ENCODE measurements at places on chromosomes 6 and 20. TPM values are rescaled to one million over a fixed set of nuclear protein-coding genes. Genes with fewer than 3 reads are reported as not detected.

The APOM gene
- total RNA-seq: 3.4 TPM

The TRIM31 gene
- not detected for total RNA-seq

The GGTLC1 gene
- not detected for total RNA-seq

The ECT2L gene
- not detected for total RNA-seq

GRCh38 chr6:134468633-134469032 is 150.7 kb upstream of the SGK1 start:
- H3K27me3 ChIP-seq: no peaks in the 10 kb centered on the region
- H3K4me3 ChIP-seq: no peak overlapping the region
- H3K36me3 ChIP-seq: no peaks in the 10 kb centered on the region
- no peak for DNase-seq
- H3K27ac ChIP-seq: no peak overlapping the region

DNA sequence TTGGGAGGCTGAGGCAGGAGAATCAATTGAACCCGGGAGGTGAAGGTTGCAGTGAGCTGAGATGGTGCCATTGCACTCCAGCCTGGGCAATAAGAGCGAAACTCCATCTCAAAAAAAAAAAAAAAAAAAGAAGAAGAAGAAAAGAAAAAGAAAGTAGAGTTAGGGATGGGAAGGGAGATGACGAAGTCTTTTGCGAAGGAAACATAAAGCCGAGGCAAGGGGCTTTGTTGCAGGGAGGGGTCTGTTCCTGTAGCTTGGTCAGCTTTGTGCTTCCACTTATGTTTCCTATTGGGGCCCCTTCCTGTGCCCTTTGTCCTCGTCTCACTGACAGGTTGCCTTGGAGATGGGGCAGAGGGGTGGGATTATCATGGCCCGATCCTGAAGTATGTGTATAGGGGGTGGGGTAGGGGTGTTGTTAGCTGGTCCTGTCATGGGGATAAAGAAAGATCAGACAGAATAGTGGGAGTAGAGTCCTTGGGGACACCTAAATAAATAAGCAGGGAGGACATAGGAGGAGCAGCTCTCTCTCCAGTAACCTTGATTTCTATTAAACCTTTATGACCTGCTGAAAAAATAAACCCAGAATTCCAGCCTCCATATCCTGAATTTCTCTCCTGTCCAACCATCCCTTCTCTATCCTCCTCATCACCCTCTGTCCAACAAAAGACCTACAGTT is 1.1 kb upstream of the CLIC1 start:
- H3K36me3 ChIP-seq: peaks cover 23% of the 10 kb centered on the region
- H3K27ac ChIP-seq: 0 out of 2 replicates have a peak overlapping the region, but pooled peaks have one; percentile 31
- no peak for DNase-seq
- no peaks in the 10 kb centered on the region for H3K27me3 ChIP-seq

- H3K27ac ChIP-seq: no peak overlapping the region
- H3K27me3 ChIP-seq: no peaks in the 10 kb centered on the region
- H3K4me3 ChIP-seq: no peak overlapping the region
- DNase-seq: no peak
- no peaks in the 10 kb centered on the region for H3K36me3 ChIP-seq
Observed at GRCh38 chr6:5314191-5314865, 53.0 kb downstream of the FARS2 start.

DNA sequence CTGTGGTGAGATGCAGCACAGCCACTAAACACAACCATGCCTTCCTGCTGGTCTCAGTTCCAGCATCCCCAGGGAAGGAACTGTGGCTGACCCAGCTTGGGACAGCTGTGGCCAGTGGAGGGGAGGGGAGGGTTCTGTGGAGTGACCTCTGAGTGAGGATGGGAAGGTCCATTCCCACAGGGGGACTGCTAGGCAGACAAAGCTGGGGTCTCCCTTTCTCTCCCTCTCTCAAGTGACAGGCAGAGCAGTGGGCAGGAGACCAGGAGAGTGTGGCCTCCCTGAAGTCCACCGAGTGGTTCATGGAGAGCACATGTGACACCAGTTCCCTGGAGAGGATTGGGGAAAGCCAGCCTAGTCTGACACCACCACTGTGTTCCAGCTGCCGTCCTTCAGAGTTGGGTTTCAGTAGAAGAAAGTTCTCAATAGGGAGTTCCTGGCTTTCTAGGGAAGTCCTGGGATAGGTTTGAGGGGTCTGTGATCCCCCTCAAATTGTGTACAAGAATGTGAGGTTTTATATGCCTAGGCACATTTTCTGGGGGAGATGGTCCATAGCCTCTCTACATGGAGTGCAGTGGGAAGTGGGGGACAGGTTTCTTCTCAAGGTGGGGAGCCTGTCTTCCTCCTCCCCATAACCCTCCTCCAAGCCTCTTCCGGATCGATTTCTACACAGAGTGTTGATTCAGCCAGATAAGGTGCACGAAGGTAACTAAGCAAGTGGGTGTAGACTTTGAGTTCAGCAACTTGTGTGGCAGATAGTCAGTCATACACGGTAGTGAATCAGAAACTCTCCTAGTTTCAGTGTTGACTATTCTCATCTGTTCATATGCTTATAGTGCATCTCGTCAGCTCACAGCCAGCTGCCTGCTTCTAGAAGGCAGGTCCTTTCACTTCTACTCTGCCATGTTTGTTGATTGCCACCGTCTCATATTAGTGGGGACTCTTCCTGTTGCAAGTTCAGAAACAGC is 18.9 kb downstream of the MANBAL start:
- H3K27me3 ChIP-seq: no peaks in the 10 kb centered on the region
- DNase-seq: no peak
- no peak overlapping the region for H3K27ac ChIP-seq
- no peak overlapping the region for H3K4me3 ChIP-seq
- H3K36me3 ChIP-seq: no peaks in the 10 kb centered on the region
- H3K4me1 ChIP-seq: no peaks in the 10 kb centered on the region

- H3K27me3 ChIP-seq: no peaks in the 10 kb centered on the region
- no peaks in the 10 kb centered on the region for H3K36me3 ChIP-seq
- no peak overlapping the region for H3K27ac ChIP-seq
- DNase-seq: no peak
- H3K4me3 ChIP-seq: no peak overlapping the region
Observed at GRCh38 chr6:111534231-111534751, 51.3 kb upstream of the REV3L start.

- H3K4me1 ChIP-seq: no peaks in the 10 kb centered on the region
- DNase-seq: no peak
- H3K36me3 ChIP-seq: no peaks in the 10 kb centered on the region
- no peak overlapping the region for H3K4me3 ChIP-seq
- H3K27me3 ChIP-seq: no peaks in the 10 kb centered on the region
Observed at GRCh38 chr6:169157197-169158148, 96.2 kb downstream of the THBS2 start.

DNA sequence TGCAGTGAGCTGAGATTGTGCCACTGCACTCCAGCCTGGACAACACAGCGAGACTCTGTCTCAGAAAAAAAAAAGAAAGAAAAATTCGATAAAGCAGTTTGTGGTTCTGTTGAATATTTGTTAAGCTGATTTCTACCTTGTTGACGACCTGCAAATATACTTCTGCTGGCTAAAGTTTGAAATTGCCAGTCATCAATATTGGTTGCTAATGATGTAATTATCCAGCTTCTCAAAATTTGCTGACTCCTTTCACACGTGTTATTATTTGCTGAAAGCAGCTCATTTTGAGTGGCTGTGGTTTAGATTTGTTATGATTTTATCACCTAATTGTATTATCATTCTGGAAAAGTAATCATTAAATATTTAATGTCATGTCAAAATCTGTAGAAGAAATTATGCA is 774.3 kb downstream of the QKI start:
- no peaks in the 10 kb centered on the region for H3K4me1 ChIP-seq
- H3K4me3 ChIP-seq: no peak overlapping the region
- no peaks in the 10 kb centered on the region for H3K27me3 ChIP-seq
- H3K27ac ChIP-seq: no peak overlapping the region
- H3K36me3 ChIP-seq: no peaks in the 10 kb centered on the region
- DNase-seq: no peak

- H3K4me1 ChIP-seq: peaks cover 9% of the 10 kb centered on the region
- H3K27me3 ChIP-seq: no peaks in the 10 kb centered on the region
- H3K27ac ChIP-seq: no peak overlapping the region
- H3K36me3 ChIP-seq: peaks cover 2% of the 10 kb centered on the region
- no peak overlapping the region for H3K4me3 ChIP-seq
- DNase-seq: no peak
Observed at GRCh38 chr6:31545291-31545690, 1.1 kb downstream of the ATP6V1G2 start.

DNA sequence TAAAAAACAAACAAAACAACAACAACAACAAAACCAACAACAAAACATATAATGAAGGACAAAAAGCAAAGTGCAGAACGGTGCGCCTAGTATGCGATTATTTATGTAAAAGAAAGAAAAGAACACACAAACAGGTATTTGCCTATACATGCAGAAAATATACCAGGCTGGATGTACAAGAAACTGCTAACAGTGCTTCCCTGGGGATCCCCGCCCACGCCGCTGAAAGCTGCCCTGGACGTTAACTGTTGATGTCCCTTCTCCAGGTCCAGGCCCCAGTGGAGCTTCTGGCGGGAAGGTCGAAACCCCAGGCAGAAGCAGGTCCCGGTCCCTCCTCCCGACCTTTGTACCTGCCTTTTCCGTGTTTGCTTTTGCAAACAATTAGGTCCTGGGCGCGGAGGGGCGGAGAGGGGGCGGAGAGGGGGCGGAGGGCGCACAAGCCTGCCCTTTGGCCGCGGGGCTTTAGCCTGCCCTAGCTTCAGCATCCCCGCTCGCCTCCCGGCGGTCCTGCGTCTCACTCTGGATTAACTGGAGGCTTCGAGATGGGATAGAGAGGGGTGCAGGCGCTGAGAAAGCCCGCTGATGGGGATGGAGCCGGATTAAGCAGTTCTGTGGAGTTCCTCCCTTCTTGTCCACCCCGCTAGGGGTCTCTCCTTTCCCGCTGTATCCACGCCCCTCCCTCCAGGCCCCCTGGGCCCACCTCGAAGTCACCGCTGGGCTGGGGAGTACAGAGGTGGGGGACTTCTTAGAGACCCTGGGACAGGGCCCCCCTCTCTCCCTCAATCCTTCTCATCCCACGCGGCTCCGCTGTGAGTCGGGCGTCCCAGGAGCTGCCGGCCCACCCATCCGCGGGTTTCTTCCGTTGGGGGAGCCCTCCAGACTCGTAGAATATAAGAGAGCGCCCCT is 8.2 kb upstream of the AHCY start:
- H3K4me1 ChIP-seq: no peaks in the 10 kb centered on the region
- peak overlapping the region; percentile 1 for H3K4me3 ChIP-seq
- no peak overlapping the region for H3K27ac ChIP-seq
- no peaks in the 10 kb centered on the region for H3K36me3 ChIP-seq

- H3K27ac ChIP-seq: no peak overlapping the region
- H3K27me3 ChIP-seq: no peaks in the 10 kb centered on the region
- H3K4me3 ChIP-seq: no peak overlapping the region
- peaks cover 3% of the 10 kb centered on the region for H3K4me1 ChIP-seq
- DNase-seq: no peak
Observed at GRCh38 chr6:36598326-36598725, 4.2 kb downstream of the SRSF3 start.

DNA sequence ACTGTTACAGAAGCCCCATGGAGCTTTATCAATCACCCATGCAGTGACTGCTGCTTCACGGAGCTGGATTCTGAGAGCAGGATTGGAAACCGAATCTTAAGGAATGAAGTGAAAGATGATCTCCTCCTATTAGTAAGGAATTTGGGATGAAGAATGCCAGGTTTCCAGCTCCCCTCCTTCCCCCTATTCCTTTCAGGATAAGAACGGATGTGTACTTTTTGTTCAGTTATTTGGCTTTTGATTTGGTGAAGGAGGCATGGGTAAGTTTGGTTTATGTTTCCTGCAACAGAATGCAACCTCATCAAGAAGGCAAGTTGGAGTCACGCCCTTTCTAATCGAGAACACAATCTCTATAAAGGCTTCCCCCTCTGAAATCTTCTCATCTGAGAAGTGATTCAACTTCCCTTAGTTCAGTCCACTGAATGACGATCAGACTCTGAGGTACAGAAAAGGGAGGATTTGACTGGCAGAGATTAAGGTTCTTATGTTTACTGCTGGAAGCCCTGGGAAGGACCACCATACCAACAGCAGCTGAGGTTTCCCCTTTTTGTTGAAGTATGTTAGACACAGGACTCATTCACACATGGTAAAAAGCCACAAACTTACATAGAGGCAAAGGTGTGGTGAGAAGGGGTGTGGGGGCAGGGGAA is 5.5 kb downstream of the ELMO2 start:
- no peaks in the 10 kb centered on the region for H3K27me3 ChIP-seq
- H3K27ac ChIP-seq: no peak overlapping the region
- H3K4me3 ChIP-seq: no peak overlapping the region
- H3K36me3 ChIP-seq: no peaks in the 10 kb centered on the region
- DNase-seq: no peak

DNA sequence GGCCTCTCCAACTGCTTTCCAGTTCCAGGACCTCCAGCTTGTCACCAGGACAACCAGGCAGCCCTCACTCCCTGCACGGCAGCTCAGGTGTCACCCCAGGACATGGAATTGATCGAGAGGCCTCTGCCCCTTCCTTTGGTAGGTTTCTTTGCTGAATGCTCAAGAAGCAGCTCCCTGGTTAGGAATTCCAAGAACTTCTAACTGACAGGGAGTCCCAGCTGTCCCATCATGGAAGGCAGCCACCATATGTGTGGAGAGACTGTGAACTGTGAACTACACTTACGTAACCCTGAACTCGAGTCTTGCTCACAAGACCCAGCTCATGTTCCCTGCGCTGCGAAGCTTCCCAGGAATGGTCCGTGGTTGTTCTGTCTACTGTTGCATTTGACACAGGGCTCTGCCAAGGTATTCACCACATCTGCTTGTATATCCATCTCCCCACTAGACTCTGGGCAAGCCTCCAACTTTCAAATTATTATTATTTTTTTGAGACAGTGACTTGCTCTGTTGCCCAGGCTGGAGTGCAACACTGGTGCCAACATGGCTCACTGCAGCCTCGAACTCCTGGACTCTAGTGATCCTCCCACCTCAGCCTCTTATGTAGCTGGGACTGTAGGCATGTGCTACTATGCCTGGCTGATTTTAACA is 35.7 kb downstream of the MGME1 start:
- H3K27ac ChIP-seq: no peak overlapping the region
- H3K4me3 ChIP-seq: no peak overlapping the region
- no peaks in the 10 kb centered on the region for H3K4me1 ChIP-seq
- H3K36me3 ChIP-seq: no peaks in the 10 kb centered on the region

GRCh38 chr6:6515691-6516607 is 72.6 kb upstream of the LY86 start:
- no peaks in the 10 kb centered on the region for H3K36me3 ChIP-seq
- no peaks in the 10 kb centered on the region for H3K4me1 ChIP-seq
- no peaks in the 10 kb centered on the region for H3K27me3 ChIP-seq
